ENCODE measurements at places on chromosomes 13 and 19.

DNA sequence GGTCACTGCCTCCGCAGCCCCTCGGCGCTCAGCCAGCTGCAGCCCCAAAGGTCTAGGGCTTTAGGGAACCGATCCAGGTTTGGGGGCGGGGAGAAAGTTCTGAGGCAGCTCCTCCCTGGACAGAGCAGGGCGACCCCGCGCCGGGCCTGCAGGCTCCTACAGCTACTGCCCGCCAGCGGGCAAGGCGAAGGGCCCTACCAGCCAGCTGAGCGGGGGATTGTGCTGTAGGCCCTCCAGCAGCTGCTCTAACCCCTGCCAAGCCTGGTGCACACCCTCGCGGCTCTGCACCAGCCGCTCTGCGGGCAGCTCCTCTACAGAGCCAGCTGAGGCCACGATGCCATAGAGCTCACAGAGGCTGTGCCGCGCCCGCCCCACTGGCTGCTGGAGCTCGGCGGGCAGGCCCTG, 14.0 kb downstream of the PLIN4 start:
- no peak for DNase-seq

DNA sequence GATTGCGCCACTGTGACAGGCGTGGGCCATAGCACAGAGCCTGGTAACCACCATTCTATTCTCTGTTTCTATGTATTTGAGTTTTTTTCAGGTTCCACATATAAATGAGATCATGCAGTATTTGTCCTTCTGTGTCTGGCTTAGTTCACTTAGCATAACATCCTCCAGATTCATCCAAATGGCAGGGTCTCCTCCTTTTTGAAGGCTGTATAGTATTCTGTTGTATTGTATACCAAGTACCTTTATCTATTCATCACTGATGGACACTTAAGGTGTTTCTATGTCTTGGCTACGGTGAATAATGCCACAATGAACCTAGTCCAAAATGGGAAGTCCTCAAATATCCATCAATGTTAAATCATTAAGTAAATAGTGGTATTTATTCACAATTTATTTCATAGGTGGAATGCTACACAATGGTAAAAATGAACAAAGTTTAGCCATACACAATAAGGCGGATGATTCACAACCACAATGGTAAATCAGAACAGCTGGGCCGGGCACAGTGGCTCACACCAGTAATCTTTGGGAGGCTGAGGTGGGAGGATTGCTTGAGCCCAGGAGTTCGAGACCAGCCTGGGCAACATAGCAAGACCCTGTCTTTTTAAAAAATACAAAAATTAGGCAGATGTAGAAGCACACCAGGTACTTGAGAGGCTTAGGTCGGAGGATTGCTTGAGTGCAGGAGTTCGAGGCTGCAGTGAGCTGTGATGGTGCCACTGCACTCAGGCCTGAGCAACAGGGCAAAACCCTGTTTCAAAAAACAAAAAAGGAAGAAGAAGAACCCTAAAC, 8.4 kb upstream of the GRAMD1A start:
- DNase-seq = no peak

DNA sequence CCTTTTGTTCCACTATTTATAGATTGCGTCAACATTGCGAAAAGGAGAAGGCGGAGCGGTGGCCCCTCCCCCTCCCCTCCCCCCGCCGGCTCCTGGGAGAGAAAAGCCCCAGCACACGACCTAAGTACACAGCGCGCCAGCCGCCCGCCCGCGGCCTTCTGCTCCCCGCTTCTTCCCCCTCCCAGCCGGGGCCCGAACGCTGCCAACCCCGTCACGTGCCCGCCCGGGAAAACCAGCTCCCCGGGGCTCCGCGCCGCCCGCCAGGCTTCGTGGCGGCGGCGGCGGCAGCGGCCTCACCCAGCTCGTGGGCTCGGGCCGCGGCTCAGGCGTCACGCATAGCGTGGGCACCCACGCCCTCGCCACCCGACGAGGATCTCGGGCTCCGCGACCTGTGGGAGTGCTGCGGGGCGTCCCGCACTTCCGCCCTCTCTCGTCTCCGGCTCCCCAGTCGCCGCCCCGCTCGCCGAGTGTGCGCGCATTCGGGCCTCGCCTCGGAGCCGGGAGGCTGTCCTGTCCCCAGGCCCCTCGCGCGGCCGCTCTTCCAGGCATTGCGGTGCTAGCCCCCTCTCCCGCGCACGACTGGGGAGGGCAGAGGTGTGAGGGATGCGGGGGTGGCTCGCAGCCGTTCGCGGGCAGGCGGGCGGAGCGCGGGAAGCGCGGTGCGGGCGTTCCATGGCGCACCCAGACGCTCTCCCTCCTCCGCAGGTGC, 110.5 kb downstream of the KCNRG start:
- peak; percentile 88 for DNase-seq

GRCh38 chr19:11363881-11364280, 8.6 kb downstream of the PLPPR2 start:
- no peak for DNase-seq

DNA sequence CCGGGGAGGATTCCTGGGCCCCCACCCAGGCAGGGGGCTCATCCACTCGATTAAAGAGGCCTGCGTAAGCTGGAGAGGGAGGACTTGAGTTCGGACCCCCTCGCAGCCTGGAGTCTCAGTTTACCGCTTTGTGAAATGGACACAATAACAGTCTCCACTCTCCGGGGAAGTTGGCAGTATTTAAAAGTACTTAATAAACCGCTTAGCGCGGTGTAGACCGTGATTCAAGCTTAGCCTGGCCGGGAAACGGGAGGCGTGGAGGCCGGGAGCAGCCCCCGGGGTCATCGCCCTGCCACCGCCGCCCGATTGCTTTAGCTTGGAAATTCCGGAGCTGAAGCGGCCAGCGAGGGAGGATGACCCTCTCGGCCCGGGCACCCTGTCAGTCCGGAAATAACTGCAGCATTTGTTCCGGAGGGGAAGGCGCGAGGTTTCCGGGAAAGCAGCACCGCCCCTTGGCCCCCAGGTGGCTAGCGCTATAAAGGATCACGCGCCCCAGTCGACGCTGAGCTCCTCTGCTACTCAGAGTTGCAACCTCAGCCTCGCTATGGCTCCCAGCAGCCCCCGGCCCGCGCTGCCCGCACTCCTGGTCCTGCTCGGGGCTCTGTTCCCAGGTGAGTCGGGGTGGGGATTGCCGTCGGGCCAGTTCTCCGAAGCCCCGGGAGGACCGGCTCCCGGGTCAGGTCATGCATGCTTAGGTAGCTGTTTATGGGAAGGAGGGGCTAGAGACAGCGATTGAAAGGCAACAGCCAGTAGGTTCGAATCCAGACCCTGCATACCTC, at the start of gene ICAM1:
TSS of gene ICAM1 (plus strand) at position 505 of the 779 bp plus-strand sequence. CDS start at position 545, 40 bp downstream.
- peak; percentile 70 for DNase-seq

DNA sequence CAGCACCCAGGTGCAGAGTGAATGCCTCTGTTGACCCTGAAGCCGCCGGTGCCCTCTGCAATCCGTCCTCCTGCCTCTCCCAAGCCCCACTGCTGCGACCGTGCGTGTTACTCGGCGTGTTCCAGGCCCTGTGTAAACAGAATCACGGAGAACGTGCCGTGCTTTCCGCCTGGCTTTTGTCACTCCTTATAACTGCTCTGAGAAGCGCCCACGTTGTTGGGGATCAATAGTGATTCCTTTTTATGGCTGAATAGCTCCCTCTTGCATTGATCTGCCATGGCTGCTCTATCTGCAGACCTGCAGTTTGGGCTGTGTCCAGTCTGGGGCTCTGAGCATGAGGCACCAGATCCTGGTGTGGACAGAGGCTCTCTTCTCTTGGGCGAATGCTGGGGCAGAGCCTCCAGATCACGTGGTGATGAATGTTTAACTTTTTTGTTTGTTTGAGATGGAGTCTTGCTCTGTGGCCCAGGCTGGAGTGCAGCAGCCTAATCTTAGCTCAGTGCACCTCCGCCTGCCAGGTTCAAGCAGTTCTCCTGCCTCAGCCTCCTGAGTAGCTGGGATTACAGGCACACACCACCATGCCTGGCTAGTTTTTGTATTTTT, 15.8 kb downstream of the ADPRHL1 start:
- no peak for DNase-seq

GRCh38 chr13:44236370-44236769, 137.3 kb upstream of the SERP2 start:
- no peak for DNase-seq

DNA sequence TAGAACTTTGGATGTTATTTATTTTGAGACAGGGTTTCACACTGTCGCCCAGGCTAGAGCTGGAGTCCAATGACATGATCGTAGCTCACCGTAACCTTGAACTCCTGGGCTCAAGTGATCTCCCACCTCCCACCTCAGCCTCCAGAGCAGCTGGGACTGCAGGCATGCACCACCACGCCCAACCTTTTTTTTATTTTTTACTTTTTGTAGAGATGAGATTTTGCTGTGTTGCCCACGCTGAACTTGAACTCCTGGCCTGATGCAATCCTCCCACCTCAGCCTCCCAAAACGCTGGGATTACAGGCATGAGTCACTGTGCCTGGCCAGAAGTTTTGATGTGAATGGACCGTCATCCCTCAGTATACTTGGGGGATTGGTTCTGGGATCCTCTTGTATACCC, 13.7 kb downstream of the ANKRD27 start:
- no peak for DNase-seq

DNA sequence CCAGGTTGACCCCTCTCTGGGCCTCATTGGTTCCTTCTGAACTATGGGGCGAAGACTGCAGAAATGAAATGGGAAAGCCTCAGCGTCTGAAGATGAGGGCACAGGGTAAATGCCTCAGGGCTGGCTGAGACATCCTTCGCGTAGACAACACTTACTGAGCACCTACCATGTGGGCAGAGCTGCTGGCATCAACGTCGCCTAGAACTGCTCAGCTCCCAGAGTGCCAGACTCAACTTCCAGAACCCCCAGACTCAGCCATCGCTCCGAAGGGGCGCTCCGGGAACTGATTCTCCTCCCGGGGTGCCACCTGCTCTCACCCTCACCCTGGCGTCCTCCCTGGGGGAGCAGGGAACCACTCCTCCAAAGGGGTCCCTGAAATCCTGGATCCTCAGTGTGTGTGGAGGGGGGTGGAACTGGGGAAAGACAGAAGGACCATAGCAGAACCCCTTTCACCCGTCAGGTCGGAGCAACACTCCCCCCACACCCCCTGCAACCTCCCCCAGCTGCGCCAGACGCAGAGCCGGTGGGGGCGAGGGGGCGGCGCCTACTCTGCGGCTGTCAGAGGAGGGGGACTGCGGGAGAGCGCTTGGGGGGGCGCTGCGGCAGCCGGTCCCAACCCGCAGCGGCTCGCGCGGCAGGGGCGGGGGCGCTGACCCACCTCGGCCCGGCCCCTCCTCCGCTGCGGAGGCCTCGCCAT, 8.2 kb upstream of the NFIC start:
- peak; percentile 54 for DNase-seq

DNA sequence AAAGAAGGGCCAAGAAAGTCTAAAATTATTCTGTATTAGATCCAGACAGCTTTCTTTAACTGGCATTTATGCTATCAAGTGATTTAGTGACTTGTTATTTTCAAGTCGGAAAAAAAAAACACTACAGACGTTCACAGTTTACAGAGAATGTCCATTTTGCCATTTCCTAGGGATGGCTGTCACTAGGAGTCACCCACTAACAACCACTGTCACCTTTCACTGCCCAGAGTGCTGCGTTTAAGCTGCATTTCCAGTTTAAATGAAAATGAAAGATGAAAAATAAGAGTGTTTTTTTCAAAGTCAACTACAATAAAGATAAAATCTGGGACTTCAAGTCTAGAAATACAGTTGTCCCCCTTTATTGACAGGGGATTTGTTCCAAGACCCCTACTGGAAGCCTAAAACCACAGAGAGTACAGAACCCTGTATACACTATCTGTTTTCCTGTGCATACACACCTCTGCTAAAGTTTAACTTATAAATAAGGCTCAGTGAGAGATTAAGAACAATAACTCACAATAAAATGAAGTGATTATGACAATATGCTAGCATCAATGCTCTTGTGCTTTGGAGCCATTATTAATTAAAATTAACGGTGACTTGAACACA, 112.5 kb downstream of the SACS start:
- DNase-seq = no peak

GRCh38 chr13:106796280-106797047, 228.5 kb upstream of the ARGLU1 start:
- no peak for DNase-seq

GRCh38 chr13:98576200-98576945, 534 bp downstream of the STK24 start:
- DNase-seq = peak; percentile 42

DNA sequence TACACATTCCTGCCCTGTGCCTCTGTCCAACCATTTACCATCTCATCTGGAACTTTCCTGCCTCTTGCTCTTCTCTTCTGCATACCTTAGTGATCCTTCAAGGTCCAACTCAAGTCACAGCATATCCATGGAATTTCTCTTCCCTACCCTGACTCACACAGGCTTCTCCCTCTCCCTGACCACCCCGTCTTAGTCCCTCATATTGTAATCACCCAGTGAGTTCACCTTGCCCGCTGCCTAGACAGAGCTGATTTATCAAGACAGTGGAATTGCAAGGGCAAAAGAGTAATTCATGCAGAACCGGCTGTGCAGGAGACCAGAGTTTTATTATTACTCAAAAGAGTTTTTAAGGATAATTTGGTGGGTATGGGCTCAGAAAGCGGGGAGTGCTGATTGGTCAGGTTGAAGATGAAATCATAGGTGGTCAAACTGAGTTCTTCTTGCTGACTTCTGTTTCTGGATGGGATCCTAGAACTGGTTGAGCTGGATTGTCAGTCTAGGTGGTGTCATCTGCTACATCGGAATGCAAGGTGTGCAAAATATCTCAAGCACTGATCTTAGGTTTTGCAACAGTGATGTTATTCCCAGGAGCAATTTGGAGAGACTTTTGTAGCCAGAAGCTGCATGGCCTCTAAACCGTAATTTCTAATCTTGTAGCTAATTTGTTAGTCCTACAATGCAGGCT, 67.2 kb downstream of the HSPH1 start:
- DNase-seq = no peak

DNA sequence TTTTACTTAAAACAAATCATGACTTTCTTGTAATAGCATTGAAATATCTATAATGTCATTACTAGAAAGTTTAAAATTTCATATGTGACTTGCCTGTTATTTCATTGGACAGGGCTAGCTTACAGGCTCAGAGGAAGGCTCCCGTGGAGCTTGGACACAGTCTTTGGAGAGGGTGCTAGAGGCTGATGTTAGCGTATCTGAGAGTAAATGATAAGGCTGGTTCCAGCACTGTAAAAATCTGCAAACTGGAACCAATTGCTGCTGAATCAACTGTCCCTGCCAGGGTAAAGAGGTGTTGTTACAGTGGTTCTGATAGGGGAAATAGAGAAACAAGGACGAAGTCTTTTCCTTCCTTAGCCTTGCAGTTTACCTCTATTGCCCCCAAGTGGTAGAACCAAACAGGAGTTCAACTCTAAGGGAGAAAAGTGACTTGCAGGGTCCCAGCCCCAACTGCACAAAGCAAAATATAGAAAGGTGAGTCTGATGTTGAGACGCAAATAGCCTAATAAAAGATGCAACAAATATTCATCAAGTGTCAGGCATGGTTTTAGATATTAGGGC, 901.7 kb downstream of the DIAPH3 start:
- no peak for DNase-seq

Data from activated CD8-positive, alpha-beta memory T cell treated with anti-CD3 and anti-CD28 coated beads, Interleukin-2, amount 50 U/mL, for 4 hours (primary cell).